ENCODE measurements at places on chromosomes 1 and 21. TPM values are rescaled to one million over a fixed set of nuclear protein-coding genes. Genes with fewer than 3 reads are reported as not detected.

GRCh38 chr1:7390604-7391000 is 380.5 kb upstream of the VAMP3 start:
- DNase-seq, result no peak

GRCh38 chr1:90512441-90512840 is 204.7 kb downstream of the BARHL2 start:
- DNase-seq, result no peak

- DNase-seq, result no peak
Observed at GRCh38 chr1:108831225-108831624, 25.7 kb downstream of the AKNAD1 start.

- DNase-seq, result no peak
Observed at GRCh38 chr21:27026501-27026900, 59.6 kb upstream of the ADAMTS5 start.

DNA sequence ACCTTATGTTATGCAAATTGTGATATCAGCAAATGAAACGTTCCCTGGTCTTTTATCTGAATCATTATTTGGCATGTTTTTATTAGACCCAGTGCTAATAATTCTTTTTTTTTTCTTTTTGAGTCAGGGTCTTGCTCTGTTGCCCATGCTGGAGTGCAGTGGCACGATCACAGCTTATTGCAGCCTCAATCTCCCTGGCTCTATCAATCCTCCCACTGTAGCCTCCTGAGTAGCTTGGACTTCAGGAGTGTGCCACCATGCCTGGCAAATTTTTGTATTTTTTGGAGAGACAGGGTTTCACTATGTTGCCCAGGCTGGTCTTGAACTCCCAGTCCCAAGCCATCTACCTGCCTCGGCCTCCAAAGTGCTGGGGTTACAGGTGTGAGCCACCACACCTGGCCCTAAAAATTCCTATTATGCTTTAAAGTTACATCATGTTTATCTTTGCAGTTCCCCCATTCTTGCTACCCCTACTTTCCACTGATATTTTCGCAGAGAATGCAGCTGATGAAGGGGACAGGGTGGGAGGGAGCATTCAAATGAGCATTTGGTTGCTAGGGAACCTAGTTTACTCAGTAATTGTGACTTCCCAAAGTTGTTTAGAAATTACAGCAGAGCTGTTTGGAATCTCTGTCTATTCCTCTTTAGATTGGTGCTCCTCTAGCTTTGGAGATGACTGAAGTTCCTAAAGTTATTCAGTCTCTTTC is 18.4 kb downstream of the C1orf21 start:
- no peak for DNase-seq

GRCh38 chr1:160206036-160206389 is 829 bp downstream of the PEA15 start:
- DNase-seq, result no peak

KRTAP21-3 gene
- total RNA-seq, result not detected

- DNase-seq, result no peak
Observed at GRCh38 chr1:201719812-201720521, 109.0 kb upstream of the IPO9 start.

- DNase-seq, result no peak
Observed at GRCh38 chr1:112143871-112144441, 154.5 kb upstream of the KCND3 start.

- no peak for DNase-seq
Observed at GRCh38 chr1:116533429-116533820, 37.4 kb downstream of the CD58 start.

GRCh38 chr1:87127581-87127980 is 201.1 kb upstream of the LMO4 start:
- no peak for DNase-seq

DNA sequence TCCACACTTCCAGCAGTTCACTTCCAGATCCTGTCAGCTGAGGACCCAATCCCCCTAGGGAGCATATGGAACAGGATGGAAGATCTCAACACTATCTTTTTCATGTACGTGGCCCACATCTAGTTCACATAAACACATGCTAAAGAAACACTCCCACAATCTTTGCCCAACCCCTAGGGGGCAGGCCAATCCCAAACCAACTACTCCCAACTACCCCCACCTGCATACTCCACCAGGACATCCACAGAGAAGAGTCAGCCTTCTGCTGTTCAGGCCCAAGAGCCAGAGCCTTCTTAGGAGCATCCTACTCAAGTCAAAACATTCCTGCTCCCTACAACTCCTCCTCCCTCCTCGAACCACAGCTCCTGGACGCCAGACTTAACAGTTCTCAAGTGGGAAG is 5.6 kb upstream of the SLC5A9 start:
- DNase-seq, result no peak

DNA sequence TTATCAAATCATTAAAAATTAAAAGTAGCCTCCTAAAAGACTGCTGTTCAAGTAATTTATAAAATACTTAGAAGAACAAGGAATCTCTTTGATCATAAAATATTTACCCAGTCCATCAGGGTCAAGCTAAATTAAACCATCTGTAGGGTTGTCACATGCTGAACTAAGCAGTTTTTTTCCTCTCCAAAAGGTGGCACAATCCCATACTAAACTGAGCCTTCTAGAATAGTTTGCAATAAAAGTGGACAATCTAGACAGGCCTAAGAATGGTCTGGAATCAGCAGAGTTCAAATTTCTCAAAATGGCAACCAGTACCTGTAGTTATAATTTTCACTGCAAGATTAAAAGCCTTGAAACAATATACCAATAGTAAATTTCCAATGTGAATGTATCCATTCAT is 194.8 kb downstream of the EIF4G3 start:
- no peak for DNase-seq

PGLYRP4 gene
- total RNA-seq, result not detected

DNA sequence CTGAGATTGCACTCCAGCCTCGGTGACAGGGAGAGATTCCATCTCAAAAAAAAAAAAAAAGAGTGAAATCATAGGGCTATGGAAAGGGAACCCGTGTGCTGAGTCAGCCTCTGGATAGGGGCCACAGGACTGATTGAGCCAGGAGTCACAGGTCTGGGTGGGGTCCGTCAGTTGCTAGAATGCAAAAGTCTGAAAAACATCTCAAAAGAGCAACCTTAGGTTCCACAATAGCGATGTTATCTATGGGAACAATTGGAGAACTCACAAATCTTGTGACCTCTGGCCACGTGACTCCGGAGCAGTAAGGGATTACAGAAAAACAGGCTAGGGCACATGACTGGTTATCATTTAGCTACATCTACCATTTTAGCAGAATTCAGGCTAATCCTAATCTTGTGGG is 32.8 kb upstream of the GREM2 start:
- DNase-seq, result no peak

All from natural killer cell treated with Interleukin-12 subunit alpha and Interleukin-12 subunit beta and Interleukin-15 and Interleukin-18, amount 100 ng/mL, for 72 hours (primary cell).